Stimulated activated CD4-positive, alpha-beta T cell treated with anti-CD3 and anti-CD28 coated beads, Interleukin-1b, Interleukin-23, amount 100 ng/mL, for 4 hours (primary cell): ENCODE measurements at places on chromosomes 3 and 15.

GRCh38 chr3:14814411-14814871, 4.3 kb upstream of the FGD5 start:
- no peak for DNase-seq

GRCh38 chr3:51354731-51355615, 30.1 kb upstream of the MANF start:
- no peak for DNase-seq

GRCh38 chr3:37375184-37376127, 201.1 kb upstream of the LRRFIP2 start:
- no peak for DNase-seq

DNA sequence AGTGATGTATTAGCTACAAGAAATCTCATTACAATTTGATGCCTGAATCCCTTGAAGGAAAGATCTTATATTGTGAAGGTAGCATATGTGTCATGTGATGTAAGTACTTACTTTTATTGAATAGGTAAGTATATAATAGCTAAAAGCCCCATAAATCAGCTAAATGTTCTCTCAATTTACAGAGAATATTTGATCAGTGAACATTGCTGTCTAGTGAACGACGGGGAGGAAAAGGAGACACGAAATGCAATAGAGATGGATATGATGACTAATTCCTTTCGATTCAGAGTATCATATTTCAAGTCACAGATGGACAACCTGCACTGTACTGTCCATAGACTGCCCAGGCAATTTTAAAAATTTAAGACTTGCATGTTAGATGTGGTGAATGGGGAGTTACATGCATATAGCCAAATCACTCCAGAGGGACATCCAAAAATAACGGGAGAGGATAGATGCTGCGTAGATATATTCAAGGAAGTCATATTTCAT, 462.1 kb upstream of the CDIN1 start:
- no peak for DNase-seq

- DNase-seq, result no peak
Measured at GRCh38 chr3:122024800-122025199, 2.8 kb upstream of the ILDR1 start.

GRCh38 chr3:43074482-43074881, 31.4 kb downstream of the POMGNT2 start:
- DNase-seq, result no peak

DNA sequence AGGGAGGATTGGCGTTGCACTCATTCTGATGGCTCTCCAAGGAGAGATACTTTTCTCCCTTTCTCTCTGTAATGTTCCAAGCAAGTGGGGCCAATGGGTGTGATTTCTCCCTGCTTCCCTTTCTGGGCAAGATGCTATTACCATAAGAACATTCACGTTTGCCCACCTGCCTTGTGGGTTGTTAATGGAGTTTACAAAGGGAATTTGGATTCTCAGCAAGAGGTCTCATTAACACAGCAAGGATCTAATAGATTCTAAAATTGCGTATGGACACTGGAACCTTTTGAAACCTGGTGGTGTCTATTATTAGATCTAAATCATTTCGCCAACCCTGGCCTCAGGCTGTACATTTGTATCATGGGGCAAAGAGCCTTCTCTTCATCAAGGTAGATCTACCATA, 74.1 kb downstream of the SLCO3A1 start:
- DNase-seq, result no peak

DNA sequence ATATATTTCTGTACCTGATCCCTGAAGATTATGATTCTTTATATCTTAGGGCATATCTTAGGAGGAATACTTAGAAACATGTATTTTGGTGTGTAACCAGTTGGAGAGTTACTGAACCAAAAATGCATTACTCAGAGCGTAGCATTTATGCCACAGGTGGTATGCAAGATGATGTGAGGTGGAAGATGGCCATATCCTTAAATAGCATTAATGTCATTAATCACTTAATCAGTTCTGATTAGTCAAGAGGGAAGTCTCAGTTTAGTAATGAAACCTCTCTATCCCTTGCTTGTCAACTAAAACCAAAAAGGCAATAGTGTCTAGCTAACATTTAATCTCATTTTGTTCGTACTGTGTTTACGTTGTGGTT, 130.5 kb upstream of the PHLDB2 start:
- no peak for DNase-seq

GRCh38 chr15:89780601-89781000, 4.5 kb downstream of the MESP2 start:
- no peak for DNase-seq

GRCh38 chr3:107106316-107106715, 270.9 kb upstream of the CCDC54 start:
- DNase-seq, result no peak

GRCh38 chr15:71079208-71080044, 35.8 kb upstream of the THSD4 start:
- no peak for DNase-seq
